Effector CD8-positive, alpha-beta T cell (primary cell): ENCODE measurements at places on chromosomes 6 and 20.

- DNase-seq: no peak
Measured at GRCh38 chr6:91029211-91029610, 442.3 kb upstream of the MAP3K7 start.

DNA sequence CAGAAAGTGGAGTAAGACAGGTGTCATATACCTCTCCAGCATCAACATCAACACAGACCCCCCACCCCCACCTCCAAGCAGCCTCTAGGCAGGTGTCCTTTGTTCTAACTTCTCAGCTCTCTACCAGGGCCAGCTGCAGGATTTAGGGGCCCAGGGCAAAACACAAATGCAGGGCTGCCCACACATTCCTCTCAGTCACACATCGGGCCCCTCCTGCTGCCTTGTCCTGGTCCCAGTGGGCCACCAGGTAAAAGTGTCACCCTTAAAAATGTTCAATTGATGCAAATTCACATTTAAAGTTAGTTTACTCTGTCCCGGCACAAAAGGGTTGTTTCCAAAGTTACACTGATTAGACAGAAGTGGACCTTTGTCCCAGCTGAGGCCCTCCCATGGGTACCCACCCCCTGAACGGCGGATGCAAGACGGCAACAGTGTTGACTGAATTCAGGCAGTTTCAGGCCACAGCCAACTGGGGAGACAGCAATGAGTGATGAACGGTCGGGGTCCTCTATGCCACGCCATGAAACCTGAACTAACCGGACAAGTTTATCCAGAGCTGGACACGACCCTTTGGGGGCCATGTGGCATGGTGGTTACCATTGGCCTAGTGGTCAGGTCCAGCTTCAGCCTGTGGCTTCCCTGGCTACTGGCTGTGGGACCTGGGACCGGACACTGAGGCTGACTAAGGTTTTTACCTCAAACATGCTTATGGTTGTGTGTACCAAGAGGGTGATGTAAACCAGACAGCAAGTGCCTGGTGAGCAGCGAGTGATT is 52.2 kb upstream of the UNC93A start:
- no peak for DNase-seq

GRCh38 chr6:31762356-31762755 is at the start of gene SAPCD1:
Gene SAPCD1 (plus strand): TSS chr6:31762656. CDS start chr6:31763055, 399 bp downstream.
- DNase-seq: no peak

GRCh38 chr6:83270971-83271719 is 78.0 kb downstream of the RWDD2A start:
- DNase-seq: no peak

GRCh38 chr6:84769306-84769705 is 4.9 kb upstream of the TBX18 start:
- no peak for DNase-seq

DNA sequence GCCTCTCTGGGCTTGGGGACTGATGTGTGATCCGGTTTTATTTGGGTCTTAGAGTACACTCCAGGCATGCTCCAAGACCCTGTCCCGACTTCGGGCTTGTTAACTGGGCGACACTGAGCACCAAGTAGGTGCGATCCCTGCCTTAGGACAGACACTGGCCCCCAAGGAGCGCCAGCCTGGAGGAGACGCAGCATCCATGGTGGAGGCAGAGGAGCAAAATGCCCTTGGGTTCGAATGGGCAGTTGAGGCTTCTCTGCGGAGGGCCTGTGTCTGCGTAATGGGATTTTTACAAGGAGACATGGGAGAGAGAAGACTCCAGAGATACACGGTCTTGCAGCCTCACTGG is 593 bp upstream of the LEMD2 start:
- no peak for DNase-seq

DNA sequence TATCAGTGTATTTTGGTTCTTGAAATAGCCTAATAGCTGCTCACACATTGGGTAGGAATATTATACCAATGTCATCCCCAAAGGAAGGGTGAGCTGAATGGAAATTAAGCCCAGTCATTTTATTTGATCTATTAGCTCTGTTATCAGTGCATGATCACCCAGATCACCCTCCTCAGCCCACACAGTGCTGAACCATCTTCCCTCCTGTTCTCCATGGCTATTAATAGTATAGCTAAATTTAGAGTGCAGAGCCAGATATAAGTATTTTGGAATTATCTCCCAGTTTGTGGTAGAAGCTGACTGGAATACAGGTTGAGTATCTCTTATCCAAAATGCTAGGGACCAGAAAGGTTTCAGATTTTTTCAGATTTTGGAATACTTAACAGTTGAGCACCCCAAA is 45.4 kb downstream of the KCTD20 start:
- DNase-seq: no peak

DNA sequence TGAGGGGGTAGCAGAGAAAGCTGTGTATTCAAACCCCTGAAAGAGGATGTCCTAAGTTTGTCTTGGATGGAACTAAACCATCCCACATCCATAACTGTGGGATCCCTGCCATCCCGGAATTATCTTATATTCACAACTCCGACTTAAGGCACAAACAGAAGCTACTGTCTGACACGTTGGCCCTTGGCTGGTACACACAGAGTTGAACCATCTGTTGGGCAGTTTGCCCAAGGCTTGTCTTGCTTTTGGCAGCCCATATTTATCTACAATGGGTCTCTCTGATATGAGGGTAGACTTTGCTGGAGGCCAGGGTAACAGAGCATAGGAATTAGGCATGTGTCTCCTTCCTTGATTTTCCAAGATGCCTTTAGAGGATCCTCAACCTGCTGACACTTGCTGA is 116.6 kb upstream of the PROKR2 start:
- no peak for DNase-seq

GRCh38 chr6:113488812-113489685 is 368.1 kb upstream of the MARCKS start:
- no peak for DNase-seq

DNA sequence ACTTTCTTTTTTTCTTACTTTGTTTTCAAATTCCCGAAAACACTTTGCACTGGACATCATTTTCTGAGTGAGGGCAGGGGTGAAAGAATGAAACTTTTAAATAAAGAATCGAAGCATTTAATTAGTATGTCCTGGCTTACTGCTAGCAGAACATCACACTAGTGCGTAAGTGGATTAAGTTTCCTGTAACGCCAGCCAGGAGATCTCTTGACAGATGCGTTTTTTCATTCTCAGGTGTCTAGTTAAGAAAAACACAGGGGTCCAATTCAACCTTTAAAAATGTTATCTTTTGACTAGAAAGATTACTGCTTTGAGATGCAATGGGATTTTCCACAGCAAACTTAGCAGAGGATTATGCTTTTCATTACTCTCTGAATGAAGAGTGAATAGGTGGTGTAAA is 858.8 kb upstream of the EPHA7 start:
- no peak for DNase-seq

DNA sequence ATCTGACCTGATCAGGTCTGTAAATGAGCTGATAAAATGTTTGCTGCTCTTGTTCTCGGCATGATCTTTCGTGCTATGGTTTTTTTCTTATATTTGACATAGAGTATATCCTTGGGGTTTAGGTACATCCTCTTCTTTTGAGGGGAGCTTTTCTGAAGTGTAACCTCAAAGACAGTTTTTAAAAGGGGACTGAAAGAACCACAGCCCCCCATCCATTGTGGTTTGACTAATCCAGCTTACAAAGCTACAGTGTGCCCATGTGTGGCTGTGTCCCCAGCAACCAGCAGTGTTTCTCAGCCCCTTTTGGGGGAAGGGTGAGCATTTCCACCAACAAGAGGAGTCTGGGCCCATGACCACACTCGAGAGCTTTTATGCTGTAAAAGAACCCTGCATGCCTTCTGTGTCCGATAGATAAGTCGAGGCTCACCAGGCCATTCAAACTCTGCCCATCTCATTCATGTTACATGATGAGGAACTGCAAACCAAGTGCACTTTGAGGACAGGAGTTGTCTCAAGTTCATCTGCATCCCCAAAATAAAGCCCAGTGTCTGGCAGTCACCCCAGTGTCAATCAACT is 266.0 kb downstream of the SLC24A3 start:
- DNase-seq: no peak

- no peak for DNase-seq
Measured at GRCh38 chr6:134983823-134984222, 33.9 kb upstream of the ALDH8A1 start.

- no peak for DNase-seq
Measured at GRCh38 chr6:17940151-17940792, 47.2 kb downstream of the KIF13A start.

DNA sequence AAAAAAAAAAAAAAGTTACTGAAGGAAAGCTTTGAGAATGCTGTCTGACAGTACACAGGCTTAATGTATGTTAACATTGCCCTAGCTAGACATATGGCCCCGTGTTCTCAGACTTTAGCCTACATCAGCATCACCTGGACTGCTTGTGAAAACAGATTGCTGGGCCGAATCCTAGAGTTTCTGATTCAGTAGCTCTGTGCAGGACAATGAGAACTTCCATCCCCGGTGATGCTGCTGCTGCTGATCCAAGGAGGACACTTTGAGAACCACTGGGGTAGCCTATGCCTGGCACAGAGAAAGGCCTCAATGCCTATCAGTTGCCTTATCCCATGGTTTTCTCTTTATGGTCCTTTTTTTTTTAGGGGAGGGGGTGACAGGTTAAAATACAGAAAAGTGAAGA is 1.6 kb downstream of the HCK start:
- DNase-seq: no peak

GRCh38 chr6:93571346-93571745 is 152.0 kb upstream of the EPHA7 start:
- no peak for DNase-seq

GRCh38 chr6:52304983-52305390 is 20.4 kb upstream of the MCM3 start:
- no peak for DNase-seq

DNA sequence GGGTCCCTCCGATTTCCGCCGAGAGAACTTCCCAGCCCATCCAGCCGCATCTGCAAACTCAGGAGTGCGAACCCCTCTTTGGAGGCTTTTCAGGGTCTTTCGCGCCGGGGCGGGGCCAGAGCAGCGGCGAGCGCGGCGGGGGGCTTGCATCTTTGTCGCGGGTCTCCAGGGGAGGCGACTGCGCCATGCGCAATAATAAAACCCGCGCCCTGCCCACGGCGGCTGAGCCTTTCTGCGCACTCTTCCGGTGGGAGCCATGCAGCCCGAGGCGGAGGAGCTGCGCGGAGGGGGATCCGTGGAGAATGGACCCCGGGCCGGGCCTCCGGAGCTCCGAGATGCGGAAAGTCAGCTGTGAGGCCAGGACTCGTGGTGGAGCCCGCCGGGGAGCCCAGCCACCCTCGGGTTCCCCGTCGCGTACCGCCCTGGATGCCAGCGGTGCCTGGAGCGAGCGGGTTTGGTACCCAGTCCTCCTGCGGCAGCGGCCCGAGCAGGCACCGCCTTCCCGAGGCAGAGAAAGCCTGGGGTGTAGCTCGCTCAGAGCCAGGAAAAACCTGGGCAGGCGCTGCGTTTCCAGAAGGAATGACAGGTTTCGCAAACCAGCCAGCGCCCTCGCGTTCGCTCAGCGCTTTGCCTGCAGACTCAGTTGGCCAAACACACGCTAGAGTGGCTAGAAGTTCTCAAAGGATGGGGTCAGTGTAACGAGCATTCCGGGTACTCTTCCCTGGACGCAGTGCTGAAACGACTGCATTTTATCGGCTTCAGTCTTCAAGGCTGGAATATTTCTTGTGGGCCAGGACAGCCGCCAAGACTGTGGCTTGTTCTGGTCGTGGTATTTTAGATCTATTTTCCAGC is 1.2 kb downstream of the AKAP12 start:
- no peak for DNase-seq

GRCh38 chr6:33589731-33590530 is 9.9 kb upstream of the BAK1 start:
- no peak for DNase-seq

DNA sequence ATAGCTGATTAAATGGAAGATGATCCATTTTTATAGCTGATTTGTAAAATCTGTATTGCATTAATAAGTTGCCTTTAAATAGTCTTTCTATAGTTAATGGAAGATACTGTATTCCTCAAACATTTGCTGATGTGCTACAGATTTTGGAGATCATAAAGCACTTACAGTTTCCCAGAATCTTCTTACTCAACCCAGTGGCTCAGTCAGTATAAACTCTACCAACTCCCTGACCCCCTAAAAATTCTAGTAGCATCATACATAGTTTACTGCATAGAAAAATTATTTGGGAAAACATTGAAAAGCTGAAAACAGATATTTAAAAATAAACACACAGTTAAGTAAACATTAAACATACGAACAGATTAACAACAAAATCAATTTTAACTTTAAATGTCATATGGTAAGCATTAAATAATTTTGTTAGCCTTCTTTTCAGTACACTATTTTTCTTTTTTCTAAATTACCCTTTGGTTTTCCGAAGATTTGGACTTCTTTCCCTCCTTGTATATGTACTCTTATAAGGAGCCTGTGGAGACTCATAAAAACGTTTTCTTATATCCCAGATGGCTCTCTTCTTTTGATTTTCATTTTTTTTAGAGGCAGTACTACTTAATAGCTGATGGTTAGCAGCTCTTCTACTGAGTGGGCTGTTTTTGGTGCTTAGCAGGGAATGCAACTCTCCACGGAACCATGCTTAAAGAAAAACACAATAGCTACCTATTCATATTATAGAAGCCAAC is 62.7 kb upstream of the BMP5 start:
- DNase-seq: no peak

GRCh38 chr6:93373445-93373844 is 45.9 kb downstream of the EPHA7 start:
- DNase-seq: no peak

DNA sequence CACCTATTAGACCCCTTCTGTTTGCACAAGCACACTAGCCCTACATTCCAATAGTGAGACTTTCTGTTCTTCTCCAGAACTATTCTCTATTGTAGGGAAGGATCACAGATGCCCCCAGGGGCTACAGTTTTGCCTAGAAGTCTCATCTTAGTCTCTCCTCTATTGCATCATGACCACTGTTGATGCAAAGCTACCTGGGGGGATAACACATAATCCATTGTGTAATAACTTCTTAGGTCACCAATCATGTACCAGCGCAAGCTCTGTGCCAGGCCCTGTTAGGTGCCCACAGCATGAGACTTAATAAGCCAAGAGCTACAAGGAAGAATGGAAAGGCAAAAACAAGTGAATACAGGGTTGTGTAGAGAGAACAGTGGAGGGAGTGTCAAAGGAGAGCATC is 98.1 kb upstream of the TNFAIP3 start:
- DNase-seq: no peak

GRCh38 chr20:2300420-2300819 is 4.6 kb downstream of the TGM3 start:
- no peak for DNase-seq

- DNase-seq: no peak
Measured at GRCh38 chr6:108578166-108578565, 17.4 kb downstream of the FOXO3 start.

GRCh38 chr20:16321291-16321690 is 252.0 kb downstream of the KIF16B start:
- no peak for DNase-seq

- DNase-seq: no peak
Measured at GRCh38 chr20:17634661-17635331, 47.2 kb downstream of the RRBP1 start.

- no peak for DNase-seq
Measured at GRCh38 chr6:161117308-161117707, 125.7 kb downstream of the MAP3K4 start.
